ENCODE measurements at places on chromosomes 2 and 18.

DNA sequence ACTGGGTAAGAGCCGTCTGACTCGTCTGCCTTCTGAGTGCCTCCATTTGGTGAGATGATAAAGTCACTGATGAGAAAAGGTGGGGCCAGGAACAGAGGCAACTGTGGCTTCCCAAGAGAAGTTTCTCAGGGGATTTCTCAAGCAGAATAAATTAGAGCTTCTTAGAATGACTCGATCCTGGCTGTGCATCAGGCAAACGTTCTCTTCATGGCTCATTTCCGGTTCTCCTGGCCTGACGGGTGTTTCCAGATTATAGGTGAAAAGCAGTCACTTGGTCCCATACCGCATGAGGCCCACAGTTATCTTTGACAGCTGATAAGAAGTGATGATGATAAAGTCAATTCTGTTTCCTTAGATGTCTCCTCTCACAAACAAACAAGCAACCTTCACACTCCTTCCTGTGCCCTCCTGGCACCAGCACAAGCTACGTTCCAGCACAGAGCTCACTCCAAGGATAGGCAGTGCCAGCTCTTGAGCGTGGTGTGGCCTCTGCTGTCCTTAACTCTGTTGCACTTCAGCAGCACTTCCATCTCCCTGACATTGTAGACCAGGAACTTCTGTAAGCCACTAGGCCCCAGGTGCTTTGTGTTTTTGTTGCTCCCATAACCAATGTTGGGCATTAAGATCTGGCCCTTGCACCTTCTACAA is 37.8 kb upstream of the KCNF1 start:
- no peak for DNase-seq

GRCh38 chr18:1559563-1559962 is 654.9 kb downstream of the ADCYAP1 start:
- DNase-seq: no peak

- DNase-seq: no peak
These were observed 6.7 kb downstream of the TUBB6 start for GRCh38 chr18:12314591-12315305.

DNA sequence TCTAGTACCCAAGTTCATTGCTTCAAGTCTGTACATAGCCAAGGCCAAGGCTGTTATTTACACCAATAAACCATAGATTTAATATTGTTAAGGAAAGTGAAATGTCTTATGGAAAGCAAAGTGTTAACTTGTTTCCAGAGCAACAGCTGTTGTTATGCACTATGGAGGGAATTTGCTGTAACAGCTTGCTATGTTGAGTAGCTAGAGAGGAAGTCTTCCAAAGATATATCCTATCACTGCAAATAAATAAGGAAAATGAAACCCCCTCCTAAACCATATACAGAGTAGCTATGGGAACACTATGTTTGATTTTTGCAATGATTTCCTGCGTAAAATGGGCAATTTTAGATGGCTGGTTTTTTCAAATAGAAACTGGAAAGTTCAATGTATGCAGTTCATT is 21.1 kb downstream of the TMEM182 start:
- no peak for DNase-seq

GRCh38 chr2:165675551-165675968 is 118.5 kb downstream of the GALNT3 start:
- no peak for DNase-seq

DNA sequence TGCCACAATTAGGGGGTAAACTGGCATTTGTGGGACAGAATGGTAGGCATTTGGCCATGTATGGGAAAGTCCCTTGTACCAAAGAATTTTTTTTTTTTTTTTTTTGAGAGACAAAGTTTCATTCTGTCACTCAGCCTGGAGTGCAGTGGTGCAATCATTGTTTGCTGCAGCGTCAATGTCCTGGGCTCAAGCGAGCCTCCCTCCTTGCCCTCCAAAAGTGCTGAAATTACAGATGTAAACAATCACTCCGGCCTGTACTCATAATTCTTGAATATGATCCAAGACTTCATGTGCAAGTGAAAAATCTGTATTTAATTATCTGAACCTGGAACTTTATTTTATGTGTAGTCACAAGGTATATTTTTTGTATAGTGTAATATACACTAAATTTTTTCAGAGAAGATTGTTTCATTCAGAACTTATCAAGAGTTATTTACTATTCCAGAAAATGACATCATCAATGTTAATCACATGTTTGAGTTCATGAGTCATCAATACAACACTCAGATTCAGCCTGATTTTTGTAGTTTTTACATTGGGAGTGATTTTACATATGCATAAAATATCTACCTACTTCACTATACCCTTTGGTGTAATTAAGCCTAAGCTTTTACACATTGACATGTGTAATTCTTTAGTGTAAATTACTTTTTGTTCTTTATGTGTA is 138.7 kb upstream of the L3MBTL4 start:
- no peak for DNase-seq

- no peak for DNase-seq
These were observed 395.2 kb downstream of the MTX2 start for GRCh38 chr2:176664478-176664877.

DNA sequence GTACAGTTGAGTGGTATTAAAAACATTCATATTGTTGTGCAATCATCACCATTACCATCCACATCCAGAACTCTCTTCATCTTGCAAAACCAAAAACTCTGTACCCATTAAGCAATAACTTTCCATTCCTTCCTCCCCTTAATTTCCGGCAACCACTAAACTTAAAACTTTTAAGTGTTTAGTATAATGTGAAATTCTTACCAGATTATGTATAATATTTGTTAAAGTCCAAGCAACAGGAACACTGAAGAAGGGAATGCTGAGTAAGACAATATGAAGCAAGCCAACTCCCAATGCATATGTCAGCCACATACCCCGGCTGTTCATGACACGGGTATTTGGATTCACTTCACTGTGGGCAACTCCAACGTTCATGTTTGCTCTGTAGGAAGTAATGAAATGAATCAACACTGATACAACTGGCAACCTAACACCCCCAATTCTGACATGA is 1.9 kb downstream of the ORMDL1 start:
- no peak for DNase-seq

DNA sequence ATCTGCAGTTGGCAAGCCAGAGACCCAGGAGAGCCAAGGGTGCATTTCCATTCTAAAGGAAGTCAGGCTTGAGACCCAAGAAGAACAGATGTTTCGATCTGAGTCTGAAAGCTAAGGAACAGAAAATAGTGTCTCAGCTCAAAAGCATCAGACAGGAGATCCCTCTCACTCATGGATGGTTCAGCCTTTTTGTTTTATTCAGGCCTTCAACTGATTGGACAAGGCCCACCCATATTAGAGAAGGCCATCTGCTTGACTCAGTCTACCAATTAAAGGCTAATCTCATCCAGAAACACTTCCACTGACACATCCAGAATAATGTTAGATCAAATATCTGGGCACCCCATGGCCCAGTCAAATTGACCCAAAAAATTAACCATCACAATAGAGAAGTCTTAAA is 255.0 kb downstream of the TXNL1 start:
- no peak for DNase-seq

DNA sequence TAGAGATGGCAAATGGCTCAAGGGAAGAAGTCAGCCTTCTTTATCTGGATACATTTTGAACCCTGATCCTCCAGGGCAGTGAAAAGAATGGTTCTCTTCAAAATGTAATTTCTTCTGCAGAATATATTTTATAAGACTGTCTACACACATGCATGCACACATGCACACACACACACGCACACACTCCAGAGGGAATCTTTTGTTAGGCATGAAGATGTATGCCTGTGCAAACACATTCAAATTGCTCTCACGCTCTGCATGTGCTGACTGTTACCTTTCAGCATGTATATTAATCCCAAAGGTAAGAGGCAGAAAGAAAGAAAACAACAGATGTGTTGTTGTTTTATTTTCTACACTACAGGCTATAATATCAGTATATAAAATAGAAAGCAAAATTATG is 43.2 kb downstream of the SLC5A7 start:
- DNase-seq: no peak

DNA sequence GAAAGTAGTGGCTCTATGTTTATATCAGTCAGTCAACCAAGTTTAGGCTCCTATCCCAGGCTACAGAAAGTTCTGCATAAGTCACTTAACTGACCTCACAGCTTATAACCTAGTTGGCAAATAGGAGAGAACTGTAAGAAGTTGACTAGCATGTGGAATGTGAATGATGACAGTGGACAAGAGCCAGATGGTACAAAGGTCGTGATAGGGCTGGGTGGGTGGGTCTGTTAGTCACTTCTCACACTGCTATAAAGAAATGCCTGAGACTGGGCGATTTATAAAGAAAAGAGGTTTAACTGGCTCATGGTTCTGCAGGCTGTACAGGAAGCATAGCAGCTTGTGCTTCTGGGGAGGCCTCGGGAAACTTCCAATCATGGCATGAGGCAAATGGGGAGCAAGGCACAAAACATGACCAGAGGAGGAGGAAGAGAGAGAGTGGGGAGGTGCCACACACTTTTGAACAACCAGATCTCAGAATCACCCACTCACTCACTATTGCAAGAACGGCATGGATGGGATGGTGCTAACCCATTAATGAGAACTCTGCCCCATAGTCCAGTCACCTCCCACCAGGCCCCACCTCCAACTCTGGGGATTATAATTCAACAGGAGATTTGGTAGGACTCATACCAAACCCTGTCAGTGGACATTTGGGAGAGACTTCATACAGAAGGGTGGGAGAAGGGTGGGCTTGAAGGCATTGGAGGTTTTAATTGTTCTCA is 68.8 kb downstream of the LTBP1 start:
- DNase-seq: no peak

GRCh38 chr2:217928324-217929181 is 74.2 kb downstream of the TNS1 start:
- DNase-seq: no peak

DNA sequence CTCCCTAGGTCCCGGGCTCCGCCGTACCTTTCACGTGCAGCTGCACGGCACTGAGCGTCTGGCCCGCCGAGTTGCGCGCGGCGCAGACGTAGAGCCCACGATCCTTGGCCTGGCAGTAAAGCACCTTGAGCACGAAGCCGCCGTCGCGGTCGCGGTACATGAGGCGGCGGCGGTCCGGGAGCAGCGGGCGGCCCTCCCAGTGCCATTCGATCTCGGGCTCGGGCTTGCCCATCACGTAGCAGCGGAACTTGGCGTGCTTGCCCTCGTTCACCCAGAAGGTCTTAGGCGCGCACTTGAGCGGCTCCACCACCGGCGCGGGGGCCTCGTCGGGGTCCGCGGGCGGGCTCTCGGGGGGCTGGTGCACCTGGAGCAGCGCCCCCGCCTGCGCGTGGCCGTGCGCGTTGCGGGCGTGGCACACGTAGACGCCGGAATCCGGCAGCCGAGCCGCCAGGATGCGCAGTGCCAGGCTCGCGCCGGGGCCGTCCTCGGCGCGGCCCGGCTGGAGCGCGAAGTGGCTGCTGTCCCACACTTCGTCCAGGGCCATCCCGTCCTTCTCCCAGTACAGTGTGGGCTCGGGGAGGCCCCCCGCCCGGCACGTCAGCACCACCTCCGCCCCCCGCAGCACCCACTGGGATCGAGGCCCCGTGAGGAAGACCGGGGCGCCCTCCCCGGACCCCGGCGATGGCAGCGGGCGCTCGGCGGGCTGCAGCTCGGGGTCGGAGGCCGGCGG is 980 bp downstream of the OBSL1 start:
- DNase-seq: no peak

GRCh38 chr2:150994076-150994475 is 267.6 kb downstream of the RBM43 start:
- no peak for DNase-seq

- no peak for DNase-seq
These were observed 21.5 kb downstream of the MPPE1 start for GRCh38 chr18:11886577-11887110.

GRCh38 chr18:42328931-42329330 is 373.9 kb downstream of the PIK3C3 start:
- DNase-seq: no peak

GRCh38 chr2:20868377-20868776 is 45.5 kb upstream of the LDAH start:
- no peak for DNase-seq

GRCh38 chr2:75765798-75766197 is 55.1 kb upstream of the GCFC2 start:
- no peak for DNase-seq

GRCh38 chr2:4465671-4466070 is 762.3 kb downstream of the DCDC2C start:
- DNase-seq: no peak

GRCh38 chr18:22032392-22032961 is 136.9 kb upstream of the GATA6 start:
- DNase-seq: no peak

GRCh38 chr2:61116302-61116701 is 45.7 kb upstream of the C2orf74 start:
- DNase-seq: no peak

Measured in ureter (tissue), 1 donor.